ENCODE measurements at places on chromosomes 4 and X.

- DNase-seq: no peak
Measured at GRCh38 chr4:93684571-93684970, 144.0 kb upstream of the ATOH1 start.

DNA sequence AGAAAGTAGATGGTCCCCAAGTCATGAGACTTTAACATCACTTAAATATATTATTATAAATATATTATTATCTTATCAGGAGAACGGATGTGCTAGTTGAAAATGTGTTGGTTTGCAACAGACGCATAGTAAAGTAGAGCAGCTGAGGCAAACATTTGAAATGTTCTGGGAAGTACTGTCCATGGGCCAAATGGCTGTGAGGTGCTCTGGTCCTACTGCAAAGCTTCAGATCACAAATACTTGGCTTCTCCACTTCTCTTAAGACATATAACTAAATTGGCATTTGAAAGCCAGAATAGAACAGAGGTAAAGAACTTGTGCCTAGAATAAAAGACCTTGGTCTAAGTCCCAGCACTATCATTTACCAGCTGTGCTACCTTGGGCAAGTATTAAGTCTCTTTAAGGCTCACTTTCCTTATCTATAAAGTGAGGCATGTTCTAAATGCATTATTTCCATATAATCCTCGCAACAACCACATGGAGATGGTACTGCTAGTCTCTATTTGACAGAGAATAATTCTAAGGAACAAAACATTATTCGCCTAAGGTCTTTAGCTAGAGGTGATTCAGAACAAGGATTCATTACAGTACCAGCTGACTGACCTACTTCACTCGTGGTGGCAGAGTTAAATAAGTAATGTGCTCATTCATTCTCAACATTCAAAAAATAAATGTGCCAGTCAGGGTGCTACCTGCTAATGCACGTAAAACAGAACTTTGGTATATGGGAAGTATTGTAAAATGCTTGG lies 297.1 kb downstream of the PPP3CA start:
- no peak for DNase-seq

DNA sequence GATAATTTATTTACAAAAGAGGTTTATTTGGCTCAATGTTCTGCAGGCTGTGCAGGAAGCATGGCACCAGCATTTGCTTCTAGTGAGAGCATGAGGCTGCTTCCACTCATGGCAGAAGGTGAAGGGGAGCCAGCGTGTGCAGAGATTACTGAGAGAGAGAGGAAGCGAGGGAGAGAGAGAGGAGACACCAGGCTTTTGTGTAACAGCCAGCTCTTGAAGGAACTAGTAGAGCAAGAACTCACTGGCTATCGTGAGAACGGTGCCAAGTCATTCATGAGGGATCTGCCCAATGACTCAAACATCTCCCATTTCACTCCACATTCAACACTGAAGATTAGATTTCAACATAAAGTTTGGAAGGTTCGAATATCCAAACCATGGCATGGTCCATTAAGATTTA lies 12.7 kb downstream of the GUCY1A1 start:
- no peak for DNase-seq

GRCh38 chrX:133265331-133265730 lies 47.2 kb upstream of the TFDP3 start:
- DNase-seq: no peak

- DNase-seq: no peak
Measured at GRCh38 chr4:25377572-25378436, 741 bp downstream of the ANAPC4 start.

DNA sequence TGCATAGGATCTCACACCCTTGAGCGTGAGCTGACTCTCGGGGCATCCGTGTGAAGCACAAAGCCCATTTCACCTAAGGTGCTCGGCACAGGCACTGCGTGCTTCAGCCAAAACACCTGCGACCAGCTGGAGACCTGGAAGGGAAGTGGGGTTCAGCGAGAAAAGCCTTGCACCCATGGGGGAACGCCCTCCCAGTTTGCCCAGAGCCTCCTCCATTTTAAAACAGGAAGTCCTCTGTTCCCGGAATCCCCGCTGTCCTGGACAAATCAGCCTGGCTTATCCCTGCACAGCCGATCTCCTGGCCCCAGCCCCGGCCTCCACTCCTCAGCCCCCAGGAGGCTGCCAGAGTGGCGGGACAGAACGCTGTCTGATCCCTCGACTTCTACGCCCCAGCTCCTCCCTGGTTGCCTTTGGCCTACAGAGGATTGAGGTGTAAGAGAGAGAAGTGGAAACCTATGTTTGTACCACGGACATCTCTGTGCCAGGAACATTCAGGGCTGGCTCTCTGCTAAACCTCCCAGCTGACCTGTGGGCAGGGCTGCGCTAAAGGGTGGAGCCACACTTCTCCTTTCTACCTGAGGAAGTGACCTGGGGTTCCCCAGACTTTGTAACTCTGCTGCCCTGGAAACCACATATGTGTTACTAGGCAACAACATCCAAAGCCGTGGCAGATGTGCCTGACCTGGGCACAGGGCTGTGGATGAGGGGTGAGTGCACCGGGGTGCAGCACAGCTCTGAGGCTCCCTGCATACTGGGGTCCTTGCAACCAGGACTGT lies 3.8 kb upstream of the C4orf50 start:
- no peak for DNase-seq
